Aorta (tissue), 5 donors: ENCODE measurements at places on chromosomes 7 and 10. TPM values are rescaled to one million over a fixed set of nuclear protein-coding genes. Genes with fewer than 3 reads are reported as not detected.

VDAC2 gene
- total RNA-seq: 103 TPM

DNA sequence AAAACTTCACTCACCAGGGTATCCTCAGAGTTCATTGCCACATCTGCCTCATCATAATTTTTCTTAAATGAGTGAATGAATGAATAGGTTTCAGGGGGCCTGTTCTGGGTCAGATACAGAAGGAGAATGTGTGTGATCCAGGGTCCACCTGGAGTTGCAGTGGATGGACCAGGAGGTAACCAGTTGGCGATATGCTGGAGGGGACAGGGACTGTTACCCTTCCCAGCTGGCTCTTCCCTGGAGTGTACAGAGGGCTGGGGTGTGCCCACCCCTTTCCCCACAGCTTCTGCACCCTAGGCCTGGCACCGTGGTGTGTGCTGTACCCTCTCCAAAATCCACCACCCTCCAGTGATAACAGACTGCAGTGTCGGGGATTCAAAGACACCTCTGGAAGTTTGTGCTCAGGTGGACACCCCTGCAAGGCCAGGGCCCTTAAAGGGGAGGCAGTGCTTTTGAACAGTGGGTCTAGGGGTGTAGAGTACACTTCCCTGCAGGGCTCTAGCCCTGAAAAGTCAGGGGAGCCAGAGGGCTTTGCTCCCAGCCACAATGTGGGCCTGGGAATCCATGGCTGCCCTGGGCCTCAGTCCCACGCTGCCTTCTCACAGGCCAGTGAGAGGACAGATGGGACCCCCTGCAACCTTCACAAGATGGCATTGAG is 134.4 kb upstream of the UNC5B start:
- no peak overlapping the region for H3K4me3 ChIP-seq
- no peak for DNase-seq
- H3K36me3 ChIP-seq: no peaks in the 10 kb centered on the region
- no peaks in the 10 kb centered on the region for H3K27me3 ChIP-seq
- no peak overlapping the region for H3K27ac ChIP-seq

GRCh38 chr7:159027789-159028507 is 116.7 kb downstream of the VIPR2 start:
- no peak overlapping the region for H3K4me3 ChIP-seq
- H3K4me1 ChIP-seq: no peaks in the 10 kb centered on the region
- DNase-seq: no peak
- no peaks in the 10 kb centered on the region for H3K36me3 ChIP-seq

- H3K36me3 ChIP-seq: no peaks in the 10 kb centered on the region
- H3K27me3 ChIP-seq: no peaks in the 10 kb centered on the region
- H3K4me1 ChIP-seq: no peaks in the 10 kb centered on the region
- H3K27ac ChIP-seq: no peak overlapping the region
- H3K4me3 ChIP-seq: no peak overlapping the region
- DNase-seq: no peak
Observed at GRCh38 chr7:115066050-115066449, 144.2 kb downstream of the MDFIC start.

DNA sequence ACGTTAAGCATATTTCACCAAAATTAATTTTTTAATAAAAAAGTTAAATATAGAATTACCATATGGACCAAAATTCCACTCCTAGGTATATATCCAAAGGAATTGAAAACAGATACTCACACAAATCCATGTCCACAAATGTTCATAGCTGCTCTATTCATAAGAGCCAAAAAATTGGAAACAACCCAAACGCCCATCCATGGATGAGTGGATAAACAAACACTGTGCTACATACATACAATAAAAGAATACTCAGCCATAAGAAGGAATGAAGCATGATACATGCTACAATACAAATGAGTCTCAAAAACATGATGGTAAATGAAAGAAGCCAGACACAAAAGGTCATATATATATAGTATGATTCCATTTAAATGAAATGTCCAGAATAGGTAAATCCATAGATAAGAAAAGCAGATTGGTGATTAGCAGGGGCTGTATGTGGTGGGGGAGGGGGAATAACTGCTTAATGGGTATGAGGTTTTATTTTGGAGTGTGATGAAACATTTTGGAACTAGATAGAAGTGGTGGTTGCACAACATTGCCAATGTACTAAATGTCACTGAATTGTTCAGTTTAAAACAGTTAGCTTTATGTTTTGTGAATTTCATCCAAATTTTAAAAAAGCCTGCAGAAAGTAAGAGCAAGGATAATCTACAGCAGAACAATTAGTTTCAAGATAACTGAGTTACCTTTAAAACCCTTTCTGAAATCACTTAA is 101.2 kb upstream of the EFCAB10 start:
- H3K27ac ChIP-seq: no peak overlapping the region
- no peak for DNase-seq
- no peaks in the 10 kb centered on the region for H3K36me3 ChIP-seq
- no peak overlapping the region for H3K4me3 ChIP-seq

DNA sequence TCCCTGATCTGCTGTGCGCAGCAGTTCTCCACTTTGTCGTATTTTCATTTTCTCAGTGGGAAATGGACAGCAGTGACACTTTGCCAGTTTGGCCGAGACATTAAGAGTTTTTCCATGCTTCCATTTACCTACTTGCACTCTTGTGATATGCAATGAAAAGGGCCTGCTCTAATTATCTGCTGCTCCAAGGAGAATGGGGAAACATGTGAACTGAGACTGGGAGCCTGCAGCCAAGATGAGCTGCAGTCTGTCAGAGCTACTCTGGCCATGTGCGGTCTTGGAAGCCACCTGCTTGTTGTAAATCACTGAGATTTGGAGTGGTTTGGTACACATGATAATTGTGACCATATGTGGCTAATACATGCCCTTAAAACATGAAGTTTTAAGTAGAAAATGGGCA is 586.6 kb upstream of the POT1 start:
- no peaks in the 10 kb centered on the region for H3K36me3 ChIP-seq
- no peaks in the 10 kb centered on the region for H3K27me3 ChIP-seq
- no peak overlapping the region for H3K4me3 ChIP-seq
- no peak for DNase-seq

GRCh38 chr7:105940109-105940508 is 23.0 kb upstream of the CDHR3 start:
- H3K4me1 ChIP-seq: no peaks in the 10 kb centered on the region
- H3K4me3 ChIP-seq: no peak overlapping the region
- H3K36me3 ChIP-seq: no peaks in the 10 kb centered on the region
- no peak for DNase-seq

DNA sequence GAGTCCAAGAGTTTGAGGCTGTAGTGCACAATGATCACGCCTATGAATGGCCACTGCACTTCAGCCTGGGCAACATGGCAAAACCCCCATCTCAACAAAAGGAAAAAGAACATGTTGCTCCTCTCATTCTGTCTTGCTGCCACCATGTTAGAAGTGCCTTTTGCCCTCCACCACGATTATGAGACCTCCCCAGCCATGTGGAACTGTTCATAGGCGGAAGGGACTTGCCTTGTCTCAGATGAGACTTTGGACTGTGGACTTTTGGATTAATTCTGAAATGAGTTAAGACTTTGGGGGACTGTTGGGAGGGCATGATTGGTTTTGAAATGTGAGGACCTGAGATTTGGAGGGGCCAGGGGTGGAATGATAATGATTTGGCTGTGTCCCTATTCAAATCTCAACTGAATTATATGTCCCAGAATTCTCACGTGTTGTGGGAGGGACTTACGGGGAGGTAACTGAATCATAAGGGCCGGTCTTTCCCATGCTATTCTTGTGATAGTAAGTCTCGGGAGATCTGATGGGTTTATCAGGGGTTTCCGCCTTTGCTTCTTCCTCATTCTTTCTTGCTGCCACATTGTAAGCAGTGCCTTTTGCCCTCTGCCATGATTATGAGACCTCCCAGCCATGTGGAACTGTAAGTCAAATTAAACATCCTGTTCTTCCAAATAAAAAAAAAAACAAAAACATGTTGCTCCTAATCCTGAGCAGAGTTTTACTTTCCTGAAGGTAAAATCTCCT is 22.3 kb downstream of the DLG5 start:
- DNase-seq: no peak
- no peaks in the 10 kb centered on the region for H3K4me1 ChIP-seq
- no peak overlapping the region for H3K27ac ChIP-seq
- H3K36me3 ChIP-seq: no peaks in the 10 kb centered on the region

SPDYE9 gene
- total RNA-seq: not detected

HTR5A gene
- not detected for total RNA-seq

GRCh38 chr10:123318516-123318915 is 164.3 kb downstream of the BUB3 start:
- H3K27ac ChIP-seq: no peak overlapping the region
- no peaks in the 10 kb centered on the region for H3K36me3 ChIP-seq
- no peaks in the 10 kb centered on the region for H3K4me1 ChIP-seq
- H3K27me3 ChIP-seq: no peaks in the 10 kb centered on the region
- no peak for DNase-seq
- H3K4me3 ChIP-seq: no peak overlapping the region

GRCh38 chr10:120195984-120196712 is 260.9 kb upstream of the PLPP4 start:
- no peaks in the 10 kb centered on the region for H3K4me1 ChIP-seq
- no peak overlapping the region for H3K27ac ChIP-seq
- H3K4me3 ChIP-seq: no peak overlapping the region
- no peaks in the 10 kb centered on the region for H3K27me3 ChIP-seq

- no peaks in the 10 kb centered on the region for H3K36me3 ChIP-seq
- no peak for DNase-seq
- H3K27ac ChIP-seq: no peak overlapping the region
- no peaks in the 10 kb centered on the region for H3K27me3 ChIP-seq
- H3K4me3 ChIP-seq: no peak overlapping the region
Observed at GRCh38 chr10:71301371-71301916, 17.6 kb upstream of the SLC29A3 start.

DNA sequence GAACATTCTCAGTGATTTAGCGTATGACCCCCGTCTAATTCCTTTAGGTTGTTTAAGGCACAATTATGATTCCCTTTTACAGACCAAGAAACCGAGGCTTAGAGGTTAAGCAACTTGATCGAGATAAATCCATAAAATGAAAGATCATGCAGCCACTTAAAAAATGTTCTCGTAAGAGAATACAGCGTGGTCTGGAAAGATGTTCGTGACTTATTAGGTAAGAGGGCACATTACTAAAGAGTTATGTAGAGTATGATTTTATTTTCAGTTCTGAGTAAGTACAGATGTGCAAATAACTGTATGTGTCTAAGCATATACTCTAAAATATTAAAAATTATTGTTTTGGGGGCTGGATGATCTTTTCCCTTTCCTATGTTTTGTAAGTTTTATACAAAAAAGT is 575.1 kb downstream of the PARD3 start:
- H3K27me3 ChIP-seq: no peaks in the 10 kb centered on the region
- no peak overlapping the region for H3K4me3 ChIP-seq
- H3K4me1 ChIP-seq: no peaks in the 10 kb centered on the region
- H3K27ac ChIP-seq: no peak overlapping the region
- no peak for DNase-seq

GRCh38 chr10:103433858-103434257 is 18.3 kb downstream of the CALHM2 start:
- no peak for DNase-seq
- peaks cover 2% of the 10 kb centered on the region for H3K36me3 ChIP-seq
- H3K4me3 ChIP-seq: no peak overlapping the region
- H3K4me1 ChIP-seq: no peaks in the 10 kb centered on the region
- no peaks in the 10 kb centered on the region for H3K27me3 ChIP-seq

DNA sequence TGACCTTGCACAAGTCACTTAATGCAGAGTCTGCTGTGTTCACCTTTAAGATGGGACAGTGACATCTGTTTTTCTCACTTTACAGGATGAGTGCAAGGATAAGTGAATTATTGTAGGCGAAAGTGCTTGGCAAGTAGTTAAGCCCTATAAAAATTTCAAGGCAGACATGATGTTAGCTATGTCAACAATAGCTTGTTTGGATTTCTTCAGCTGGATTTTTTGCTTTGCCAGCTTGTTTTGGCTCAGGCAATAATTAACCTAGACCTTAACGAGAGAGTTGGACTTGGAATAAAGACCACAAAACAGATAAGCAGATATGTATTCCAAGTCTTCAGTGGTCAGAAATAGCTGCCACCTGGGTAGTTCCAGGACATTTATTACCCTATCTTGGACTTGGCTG is 255.2 kb downstream of the ARL4A start:
- no peaks in the 10 kb centered on the region for H3K36me3 ChIP-seq
- H3K27ac ChIP-seq: no peak overlapping the region
- peaks cover 5% of the 10 kb centered on the region for H3K4me1 ChIP-seq
- DNase-seq: no peak
- H3K27me3 ChIP-seq: no peaks in the 10 kb centered on the region
- H3K4me3 ChIP-seq: no peak overlapping the region

DNA sequence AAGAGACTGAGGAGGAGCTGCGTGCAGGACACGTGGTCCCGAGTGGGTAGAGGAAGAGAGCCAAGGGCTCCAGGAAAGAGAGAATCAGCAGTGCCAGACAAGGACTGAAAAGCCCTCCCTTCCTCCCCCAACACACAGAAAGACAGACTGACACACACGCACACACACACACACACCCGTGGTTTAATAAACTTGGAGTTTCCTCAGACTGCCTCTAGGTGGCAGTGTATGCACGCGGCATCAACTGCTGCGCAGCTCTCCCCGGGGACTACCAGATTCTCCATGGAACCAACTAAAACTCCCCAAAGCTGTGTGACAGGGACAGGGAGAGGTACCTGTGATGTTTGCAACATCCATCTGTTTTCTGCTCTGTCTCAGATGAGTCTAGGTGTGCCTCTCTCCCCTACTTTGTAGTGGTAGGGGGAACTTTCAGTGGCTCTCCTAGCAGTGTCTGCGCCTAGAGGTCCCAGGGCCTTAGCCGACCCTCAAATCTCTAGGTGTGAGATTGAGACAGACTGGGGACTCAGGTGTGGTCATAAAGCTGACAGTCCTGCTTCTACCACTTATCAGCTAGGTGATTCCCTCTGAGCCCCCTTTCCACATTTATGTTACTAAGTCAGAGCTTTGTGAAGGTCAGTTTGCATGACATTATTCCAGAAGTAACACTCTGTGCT is 9.3 kb upstream of the TSPAN14 start:
- H3K27me3 ChIP-seq: no peaks in the 10 kb centered on the region
- no peaks in the 10 kb centered on the region for H3K4me1 ChIP-seq
- H3K4me3 ChIP-seq: no peak overlapping the region
- H3K27ac ChIP-seq: no peak overlapping the region
- DNase-seq: peak; percentile 70
- H3K36me3 ChIP-seq: no peaks in the 10 kb centered on the region

DNA sequence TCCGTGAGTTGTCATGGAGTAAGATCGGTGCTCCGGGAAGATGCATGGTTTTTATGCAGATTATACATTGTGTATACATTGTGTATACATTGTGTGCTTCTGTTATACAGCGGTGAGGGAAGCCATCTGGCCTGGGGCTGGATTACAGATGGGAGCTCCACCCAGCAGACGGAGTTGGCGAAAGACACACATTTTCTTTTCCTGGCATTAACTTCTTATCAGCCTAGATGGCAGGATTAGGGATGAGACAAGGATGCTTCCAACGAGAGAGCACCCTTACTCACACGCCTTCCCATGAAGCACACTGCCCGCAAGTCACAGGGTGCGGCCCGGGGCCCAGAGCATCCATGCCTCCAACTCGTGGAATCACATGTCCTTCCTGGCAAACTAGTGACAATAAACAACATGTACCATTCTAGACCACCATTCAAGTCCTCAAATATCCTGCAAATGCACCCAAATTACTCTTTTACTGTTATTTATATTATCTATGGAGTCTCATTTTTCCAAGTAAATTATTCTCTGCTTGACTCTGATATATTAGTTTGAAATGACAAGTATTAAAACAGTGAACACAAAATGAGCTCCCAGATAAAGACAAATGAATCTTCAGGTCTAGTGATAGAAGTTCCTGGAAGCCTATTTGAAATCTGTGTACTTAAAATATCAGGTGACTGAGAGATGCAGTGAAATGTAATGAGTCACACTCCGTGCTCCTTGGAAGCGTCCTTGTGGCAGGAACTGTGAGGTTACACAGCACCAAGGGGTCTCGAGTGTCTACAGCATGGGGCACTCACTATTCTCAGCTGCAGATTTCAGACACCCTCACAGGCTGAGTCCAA is 29.8 kb upstream of the PPP2R2D start:
- no peak overlapping the region for H3K27ac ChIP-seq
- H3K27me3 ChIP-seq: no peaks in the 10 kb centered on the region

VIPR2 gene
- 12.6 TPM for total RNA-seq
